ENCODE measurements at places on chromosomes 5 and 9.

GRCh38 chr9:76316069-76316468 lies 78.2 kb downstream of the RFK start:
- DNase-seq = no peak

DNA sequence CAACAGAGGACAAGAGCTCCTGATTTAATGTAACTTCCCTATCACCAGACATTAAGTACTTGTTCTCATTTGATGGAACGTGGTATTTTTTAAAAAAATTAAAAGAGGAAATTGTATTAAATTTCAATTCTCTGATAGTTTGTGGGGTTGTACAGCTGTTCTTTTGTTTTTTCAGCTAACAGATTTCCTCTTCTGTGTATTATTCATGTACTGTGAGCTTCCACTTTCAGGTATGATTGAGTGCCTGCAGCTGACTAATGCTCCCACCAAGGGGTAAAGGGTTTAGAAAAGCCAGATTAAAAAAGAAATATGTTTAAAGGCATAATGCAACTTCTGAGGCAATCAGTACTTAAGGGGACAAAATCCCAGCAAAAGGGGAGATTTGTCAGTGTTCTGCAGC lies 117.7 kb upstream of the ACTBL2 start:
- DNase-seq = no peak

GRCh38 chr9:111969061-111969460 lies 72.4 kb downstream of the UGCG start:
- no peak for DNase-seq

GRCh38 chr9:89021154-89021803 lies 30.0 kb downstream of the S1PR3 start:
- no peak for DNase-seq

DNA sequence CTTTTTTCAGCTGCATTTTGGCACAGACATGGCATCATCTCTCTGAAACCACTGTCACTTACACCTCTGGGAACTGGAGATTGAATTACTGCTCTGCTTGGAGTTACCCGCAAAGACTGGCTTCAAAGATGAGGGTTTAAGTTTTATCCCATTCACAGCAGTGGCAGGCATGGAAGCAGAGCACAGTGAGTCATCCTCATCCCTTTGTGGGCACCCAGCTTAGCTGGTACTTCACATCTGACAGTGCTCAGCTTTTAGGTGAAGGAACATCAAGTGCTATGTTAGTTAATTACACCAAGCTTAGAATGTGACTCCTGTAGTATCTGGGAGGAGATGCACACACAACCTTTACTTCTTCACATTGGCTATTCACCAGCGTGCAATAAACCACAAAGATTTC lies 24.8 kb upstream of the ALDH1A1 start:
- DNase-seq = no peak

GRCh38 chr9:36770025-36770424 lies 197.3 kb downstream of the MELK start:
- no peak for DNase-seq

- DNase-seq = no peak
Measured at GRCh38 chr5:71013575-71013974, 11.6 kb downstream of the NAIP start.

- DNase-seq = no peak
Measured at GRCh38 chr9:131255676-131256197, 20.6 kb downstream of the FAM78A start.

GRCh38 chr5:79636981-79637733 lies 24.9 kb downstream of the TENT2 start:
- DNase-seq = no peak

GRCh38 chr5:80125022-80125961 lies 90.1 kb downstream of the THBS4 start:
- DNase-seq = no peak

- no peak for DNase-seq
Measured at GRCh38 chr5:52665559-52665958, 122.2 kb upstream of the ITGA1 start.

DNA sequence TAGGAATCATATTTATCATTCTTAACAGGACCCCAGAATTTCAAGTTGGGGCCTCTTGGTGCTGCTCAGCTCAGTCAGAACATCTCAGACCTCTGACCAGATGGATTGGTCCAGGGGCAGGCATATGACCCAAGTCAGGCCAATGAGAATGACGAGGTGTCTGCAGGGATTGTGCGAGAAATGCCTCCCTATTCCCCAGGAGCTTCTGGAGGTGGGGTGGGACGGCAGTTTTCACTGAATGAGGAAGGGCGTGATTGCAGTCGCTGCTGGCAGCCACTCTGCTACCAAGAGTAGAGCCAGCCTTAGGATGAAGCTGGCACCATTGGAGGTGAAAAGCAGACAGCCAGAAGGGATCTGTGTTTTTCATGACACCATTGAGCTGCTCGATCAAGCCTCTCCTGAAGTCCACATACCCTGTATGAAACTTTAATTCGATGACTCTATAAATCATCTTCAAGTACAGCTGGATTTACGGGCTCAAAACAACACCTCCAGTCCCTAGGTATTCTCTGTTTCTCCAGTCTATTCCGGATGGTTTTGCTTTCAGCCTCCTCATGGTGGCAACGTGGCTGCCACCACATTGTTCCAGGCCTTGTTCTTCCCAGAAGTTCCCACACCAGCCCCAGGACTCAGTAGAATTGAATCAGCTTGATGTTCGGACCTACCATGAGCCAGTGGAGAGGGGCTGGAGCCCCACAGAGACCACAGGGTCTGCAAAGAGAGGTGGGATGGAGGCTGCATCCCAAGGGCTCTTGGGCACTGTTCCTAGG lies 70.2 kb upstream of the ADAMTS2 start:
- DNase-seq = no peak

DNA sequence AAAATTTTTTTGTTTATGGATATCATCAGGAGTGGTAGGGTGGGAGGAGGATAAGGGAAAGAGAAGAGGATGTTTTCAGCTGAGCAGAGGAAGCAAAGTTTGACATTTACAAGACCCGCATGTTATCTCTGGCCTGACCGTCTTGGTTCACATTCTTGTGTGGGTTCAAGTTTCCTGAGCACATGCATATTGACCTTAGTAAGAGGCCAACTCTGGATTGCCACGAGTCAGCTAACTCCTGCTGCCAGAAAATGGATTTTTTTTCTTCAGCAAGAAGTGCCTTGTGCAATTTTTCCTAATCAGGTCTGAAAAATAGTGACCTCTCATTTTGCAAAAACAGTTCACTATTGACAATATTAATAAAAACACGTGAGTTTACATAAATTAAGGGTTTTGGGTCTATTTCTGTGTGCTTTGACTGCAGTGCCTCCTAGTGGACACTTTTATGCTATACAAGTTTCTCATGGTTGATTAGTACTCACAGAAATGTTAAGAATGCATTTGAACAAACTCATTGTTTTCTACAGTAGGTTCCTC lies 27.1 kb upstream of the BASP1 start:
- DNase-seq = peak; percentile 15

DNA sequence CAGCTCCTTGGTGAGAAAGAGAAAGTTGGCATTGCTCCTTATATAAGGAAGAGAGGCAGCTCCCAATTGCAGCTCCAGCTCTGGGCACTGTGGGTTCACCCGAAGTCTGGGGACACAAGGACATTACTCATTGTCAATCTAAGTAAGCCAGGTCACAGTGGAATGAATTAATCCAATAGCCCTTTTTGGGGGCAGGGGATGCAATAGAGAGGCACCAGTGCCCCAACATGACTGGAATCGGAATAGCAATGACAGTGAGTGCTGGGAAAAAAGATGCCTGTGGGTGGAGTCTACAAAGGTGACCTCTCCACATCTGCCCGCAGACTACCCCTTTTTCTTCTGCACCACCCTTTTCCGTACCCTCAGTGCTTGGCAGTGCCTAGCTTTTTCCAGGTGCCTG lies 11.1 kb upstream of the NEUROG1 start:
- no peak for DNase-seq

DNA sequence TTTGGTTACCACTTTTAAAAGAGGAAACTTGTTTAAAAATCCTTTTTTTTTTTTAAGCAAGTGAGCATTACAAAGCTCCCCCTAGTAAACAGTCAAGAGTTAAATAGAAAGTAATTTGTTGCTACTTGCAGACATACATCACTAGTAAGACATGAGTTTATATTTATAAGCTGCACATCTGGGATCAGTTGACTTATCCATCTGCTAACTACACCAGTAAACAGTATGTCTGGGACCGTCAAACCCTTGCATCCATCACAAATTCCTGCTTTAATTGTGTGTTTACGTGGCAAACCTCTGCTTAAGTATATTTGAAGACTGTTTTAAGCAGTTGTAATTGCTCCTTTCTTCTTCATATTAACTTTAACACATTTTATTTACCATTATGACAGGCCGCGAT lies 146.8 kb downstream of the EBF1 start:
- no peak for DNase-seq

- no peak for DNase-seq
Measured at GRCh38 chr5:128466980-128467379, 71.1 kb downstream of the FBN2 start.

GRCh38 chr5:154944716-154945115 lies 3.8 kb downstream of the MRPL22 start:
- no peak for DNase-seq

- DNase-seq = no peak
Measured at GRCh38 chr5:173582216-173583111, 34.0 kb downstream of the BOD1 start.

DNA sequence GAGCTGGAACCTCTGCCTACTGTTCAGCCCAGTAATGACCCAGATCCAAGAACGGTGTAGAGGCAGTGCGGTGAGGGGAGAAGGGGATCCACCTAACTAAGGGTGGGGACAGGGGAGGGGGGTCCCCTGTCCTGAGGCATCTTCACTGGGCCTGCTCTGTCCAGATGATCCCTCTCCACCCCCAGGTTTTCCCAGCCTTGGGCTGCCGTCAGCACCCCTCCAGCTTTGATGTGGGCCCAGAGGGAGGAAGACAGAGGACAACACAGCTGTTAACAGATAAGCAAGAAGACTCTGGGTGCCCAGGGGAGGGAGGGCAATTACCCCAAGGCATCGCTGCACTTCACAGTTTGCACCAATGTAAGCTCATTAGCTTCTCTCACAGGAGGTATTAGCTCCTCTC lies 19.3 kb downstream of the BICD2 start:
- DNase-seq = no peak

DNA sequence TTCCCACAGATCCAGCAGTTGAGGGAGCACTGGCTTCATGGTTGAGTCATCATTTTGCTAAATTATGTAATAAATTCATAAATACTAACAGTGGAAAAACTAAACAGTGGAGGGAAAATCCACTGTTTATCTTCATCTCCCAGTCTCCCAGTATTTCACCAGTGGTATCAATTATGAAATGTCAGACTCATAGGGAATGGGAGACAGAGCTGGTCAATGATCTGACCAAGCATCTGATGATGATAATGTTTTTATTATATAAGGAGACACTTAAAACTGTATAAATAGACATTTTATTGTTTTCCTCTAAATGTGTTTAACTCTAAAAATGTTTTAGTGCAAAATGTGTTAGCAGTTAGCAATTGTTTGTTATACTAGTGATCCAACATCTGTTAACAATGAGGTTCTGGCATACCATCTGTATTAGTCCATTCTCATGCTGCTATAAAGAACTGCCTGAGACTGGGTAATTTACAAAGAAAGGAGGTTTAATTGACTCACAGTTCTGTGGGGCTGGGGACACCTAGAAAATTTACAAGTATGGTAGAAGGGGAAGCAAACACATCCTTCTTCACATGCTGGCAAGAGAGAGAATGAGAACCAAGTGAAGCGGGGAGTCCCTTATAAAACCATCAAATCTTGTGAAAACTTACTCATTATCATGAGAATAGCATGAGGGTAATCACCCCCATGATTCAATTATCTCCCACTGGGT lies 11.8 kb upstream of the REEP5 start:
- no peak for DNase-seq

GRCh38 chr5:16480821-16481538 lies 15.4 kb upstream of the ZNF622 start:
- DNase-seq = no peak

- DNase-seq = no peak
Measured at GRCh38 chr5:44048276-44048984, 340.8 kb downstream of the FGF10 start.

DNA sequence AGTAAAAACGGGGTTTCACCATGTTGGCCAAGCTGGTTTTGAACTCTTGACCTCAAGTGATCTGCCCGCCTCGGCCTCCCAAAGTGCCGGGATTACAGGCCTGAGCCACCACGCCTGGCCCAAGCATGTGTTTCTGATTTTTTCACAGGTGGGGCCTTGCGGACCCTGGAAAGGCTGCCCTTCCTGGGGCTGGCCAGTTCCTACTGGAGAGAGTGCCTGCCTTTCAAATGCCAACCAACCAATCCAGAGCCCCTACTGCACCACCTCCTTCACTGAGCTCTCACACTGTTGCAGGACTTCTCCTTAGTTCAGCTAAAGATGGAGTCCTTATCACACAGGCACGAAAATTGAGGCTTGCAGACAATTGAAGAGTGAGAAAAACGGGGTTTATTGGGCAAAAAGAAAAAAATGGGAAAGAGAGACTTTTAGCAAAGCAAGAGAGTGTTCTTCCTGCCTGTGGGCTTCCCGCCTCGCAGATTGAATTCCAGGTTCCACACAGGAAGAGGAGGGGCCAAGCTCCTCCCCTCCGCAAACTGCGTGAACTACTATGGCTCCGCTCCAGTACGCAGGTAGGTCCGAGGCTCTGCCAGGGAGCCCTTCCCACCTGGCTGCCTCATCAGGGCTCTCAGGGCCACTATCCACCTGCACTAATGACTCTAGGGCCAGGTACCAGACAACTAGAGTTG lies 8.3 kb upstream of the CMBL start:
- no peak for DNase-seq

- DNase-seq = no peak
Measured at GRCh38 chr9:125649315-125649714, 57.7 kb downstream of the MAPKAP1 start.

DNA sequence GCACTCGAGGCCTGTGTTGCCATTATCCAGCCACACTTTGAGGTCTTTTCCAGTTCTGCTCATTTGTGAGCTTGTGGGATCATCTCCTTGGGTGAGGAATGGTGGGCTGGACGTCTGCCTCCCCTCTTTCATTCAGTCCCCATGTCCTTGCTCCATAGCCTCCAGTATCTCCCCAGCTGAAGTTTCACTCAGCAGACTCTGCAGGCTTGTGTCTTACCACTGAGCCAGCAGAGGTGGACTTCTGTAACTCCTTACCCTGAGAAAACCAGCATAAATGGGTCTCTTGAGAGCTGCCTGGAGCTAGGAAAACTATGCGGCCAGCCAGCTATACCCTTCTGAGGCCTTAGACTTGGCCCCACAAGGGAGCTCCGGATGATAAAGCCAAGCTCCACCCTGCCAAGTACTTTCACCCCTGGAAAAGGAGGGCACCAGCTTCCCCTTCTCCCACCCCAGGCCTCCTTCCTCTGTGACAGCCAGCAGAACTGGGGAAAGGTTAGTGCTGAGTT lies 12.2 kb downstream of the IRF1 start:
- DNase-seq = no peak
